ENCODE measurements at places on chromosomes 1 and 21. TPM values are rescaled to one million over a fixed set of nuclear protein-coding genes. Genes with fewer than 3 reads are reported as not detected.
A peak's percentile ranks its signal among the peaks of the same experiment; 100 is the strongest.

- peak; percentile 92 for DNase-seq
Observed at GRCh38 chr1:27659497-27660299, 12.3 kb downstream of the IFI6 start.

GRCh38 chr1:206490771-206491405 lies 16.4 kb upstream of the RASSF5 start:
- no peak for DNase-seq

- DNase-seq, result no peak
Observed at GRCh38 chr1:16207318-16208269, 4.9 kb downstream of the ARHGEF19 start.

GRCh38 chr1:245153552-245154428 lies 995 bp upstream of the KIF26B start:
- DNase-seq, result no peak

DNA sequence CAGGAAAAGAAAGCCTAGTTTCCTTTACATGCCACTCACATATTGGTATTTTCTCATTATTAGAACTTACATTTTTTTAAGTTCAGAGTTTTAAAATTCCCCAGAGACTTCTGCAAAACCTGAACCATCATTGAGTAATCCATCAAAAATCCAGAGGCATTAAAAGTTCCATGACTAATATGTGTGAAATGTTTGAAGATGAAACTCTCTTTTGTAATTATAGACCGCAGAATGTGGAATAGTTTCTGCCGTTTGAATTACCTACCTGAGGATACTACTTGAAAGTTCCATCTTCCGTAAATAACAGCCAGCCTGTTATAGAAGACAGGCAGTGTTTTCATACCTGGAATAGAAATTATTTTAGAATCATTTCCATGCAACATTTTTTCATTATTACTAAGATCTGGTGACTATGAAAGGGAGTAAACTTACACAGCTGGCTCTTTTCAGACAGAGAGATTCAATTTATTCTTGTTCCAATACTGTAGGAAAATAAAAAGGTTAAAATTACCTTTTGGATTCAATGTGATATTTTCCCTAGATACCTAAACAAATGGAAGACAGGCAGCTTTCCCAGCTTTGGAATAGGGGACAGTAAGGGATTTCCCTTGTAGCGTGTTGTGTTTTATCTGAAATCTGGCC lies 131.4 kb downstream of the ST6GALNAC5 start:
- no peak for DNase-seq

GRCh38 chr1:76921590-76921989 lies 54.3 kb downstream of the ST6GALNAC5 start:
- DNase-seq, result no peak

DNA sequence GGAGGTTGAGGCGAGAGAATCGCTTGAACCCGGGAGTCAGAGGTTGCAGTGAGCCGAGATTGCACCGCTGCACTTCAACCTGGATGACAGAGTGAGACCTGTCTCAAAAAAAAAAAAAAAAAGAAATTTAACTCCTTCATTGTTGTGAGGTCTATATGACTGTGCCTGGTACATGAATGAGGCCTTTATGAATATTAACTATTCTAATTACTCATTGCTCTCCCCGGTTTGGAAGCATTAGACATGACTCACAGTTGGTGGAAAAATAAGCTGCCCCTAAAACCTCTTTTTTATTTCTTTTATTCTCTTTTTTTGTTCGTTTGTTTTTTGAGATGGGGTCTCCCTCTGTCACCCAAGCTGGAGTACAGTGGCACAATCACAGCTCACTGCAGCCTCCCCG lies 3.3 kb downstream of the NPPB start:
- no peak for DNase-seq

DNA sequence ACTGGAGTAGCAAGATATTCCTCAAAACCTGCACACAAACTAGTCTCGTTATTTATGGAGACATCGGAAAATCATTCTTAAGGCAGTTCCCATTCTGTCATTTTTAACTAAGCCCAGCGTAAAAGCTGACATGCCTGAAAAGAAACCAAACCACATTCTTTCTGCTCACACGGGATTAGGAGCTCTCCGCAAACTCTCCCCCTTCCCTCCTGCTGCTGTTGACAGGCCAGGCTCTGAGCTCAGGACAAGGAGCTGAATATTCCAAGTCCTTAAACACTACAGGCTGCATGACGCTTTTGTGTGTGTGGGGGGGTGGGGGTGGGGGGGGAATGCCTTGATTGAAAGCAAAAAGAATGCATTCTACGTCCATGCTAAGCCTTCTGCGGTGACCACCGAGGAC lies 5.2 kb downstream of the OLIG1 start:
- DNase-seq, result peak; percentile 68

GRCh38 chr1:116503546-116504307 lies 67.1 kb downstream of the CD58 start:
- no peak for DNase-seq

DNA sequence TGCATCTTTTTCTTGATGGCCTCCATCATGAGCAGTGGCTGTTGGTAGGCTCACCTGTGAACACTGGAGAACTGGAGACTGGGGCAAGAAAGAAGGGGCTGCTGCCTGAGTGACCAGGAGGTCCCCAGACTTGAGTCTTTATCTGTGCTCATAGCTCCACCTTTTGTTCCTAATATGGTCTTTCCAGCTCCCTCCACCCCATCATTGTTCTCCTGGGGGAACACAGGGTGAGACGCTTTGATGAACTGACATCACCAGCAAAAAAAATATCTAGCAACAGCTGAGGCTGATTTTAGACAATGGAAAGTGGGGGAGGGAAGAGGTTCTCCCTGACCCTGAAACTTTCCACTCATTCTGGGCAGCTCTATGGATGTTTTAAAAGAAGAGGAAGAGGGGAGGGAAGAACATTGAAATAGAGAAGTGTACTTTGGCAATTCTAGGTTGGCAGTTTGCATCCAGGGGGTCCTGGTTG lies at the start of gene TPM3:
Gene TPM3 (minus strand): TSS at position 111 of the 472 bp plus-strand sequence. CDS start 82 bp downstream, at position 29.
- DNase-seq, result no peak

GRCh38 chr1:86940599-86940998 lies 26.2 kb downstream of the HS2ST1 start:
- DNase-seq, result no peak

DNA sequence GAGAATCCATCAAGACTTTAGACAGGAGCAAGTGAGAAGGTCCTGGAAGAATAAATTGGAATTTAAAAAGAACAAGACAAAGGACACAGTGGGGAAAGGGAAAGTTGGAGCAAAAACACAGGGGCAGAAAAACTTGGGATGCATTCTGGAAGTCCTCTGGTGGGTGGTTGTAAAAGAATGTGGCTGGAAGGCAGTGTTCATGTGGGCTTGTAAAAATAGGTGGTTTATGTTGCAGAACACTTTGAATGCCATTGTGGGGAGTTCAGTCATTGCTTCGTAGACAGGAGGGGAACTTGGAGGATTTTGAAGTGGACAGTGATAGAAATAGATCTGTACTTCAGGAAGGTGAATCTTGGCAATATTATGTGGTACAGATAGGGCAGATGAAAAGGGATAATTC lies 15.2 kb downstream of the KIF1B start:
- no peak for DNase-seq

- DNase-seq, result no peak
Observed at GRCh38 chr1:75394386-75395139, 216.4 kb downstream of the SLC44A5 start.

GRCh38 chr21:28834335-28835238 lies 158.1 kb downstream of the LTN1 start:
- DNase-seq, result no peak

DNA sequence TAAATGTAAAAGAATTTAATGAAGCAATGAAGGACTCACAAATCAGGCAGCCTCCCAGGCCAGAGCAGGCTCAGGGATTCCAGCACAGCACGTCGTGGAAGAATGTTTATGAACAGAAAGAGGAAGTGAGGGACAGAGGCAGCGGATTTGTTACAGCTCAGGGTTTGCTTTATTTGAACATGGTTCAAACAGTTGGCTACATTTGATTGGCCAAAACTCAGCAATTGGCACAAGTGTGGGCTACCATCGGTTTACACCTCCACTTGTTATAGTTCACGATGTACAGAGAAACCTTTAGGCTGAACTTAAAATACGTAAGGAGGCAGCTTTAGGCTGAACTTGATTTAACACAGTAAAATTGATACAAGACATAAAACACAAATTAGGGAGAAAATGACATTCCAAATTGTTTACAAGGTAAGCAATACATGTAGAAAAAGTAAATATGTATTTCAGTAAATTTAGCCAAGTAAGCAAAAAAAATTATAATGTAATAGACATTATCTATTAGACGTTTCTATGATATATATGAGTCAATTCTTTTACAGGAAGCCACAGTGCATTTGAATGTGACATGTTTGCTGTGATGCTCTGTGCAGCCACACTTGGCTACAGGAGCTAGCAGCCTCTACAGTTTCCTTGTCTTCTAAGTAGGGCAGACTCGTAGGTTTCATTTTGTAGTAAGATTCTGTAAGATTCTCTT lies 126.5 kb downstream of the ADSS2 start:
- no peak for DNase-seq

GRCh38 chr1:6762060-6762459 lies 23.2 kb upstream of the CAMTA1 start:
- DNase-seq, result no peak

- DNase-seq, result no peak
Observed at GRCh38 chr1:109821221-109821669, 57.5 kb upstream of the EPS8L3 start.

DNA sequence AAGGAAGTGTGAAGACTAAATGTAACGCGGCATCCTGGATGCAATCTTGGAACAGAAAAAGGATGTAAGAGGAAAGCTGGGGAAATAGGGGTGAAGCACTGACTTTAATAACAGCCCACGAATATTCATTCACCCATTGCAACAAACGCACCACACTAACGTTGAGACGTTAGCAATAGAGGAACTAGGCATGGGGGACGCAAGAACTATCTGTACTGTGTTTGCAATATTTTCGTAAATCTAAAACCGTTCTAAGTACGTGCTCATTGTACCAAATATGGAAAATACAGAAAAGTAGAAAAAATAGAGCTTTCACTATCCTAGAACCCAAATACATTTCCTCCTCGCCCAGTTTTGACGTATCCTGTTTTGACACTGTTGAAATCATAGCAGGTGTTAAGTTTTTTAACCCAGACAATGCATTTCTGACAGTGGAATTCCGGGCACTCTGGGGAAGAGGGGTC lies 3.9 kb downstream of the LAPTM5 start:
- no peak for DNase-seq

DNA sequence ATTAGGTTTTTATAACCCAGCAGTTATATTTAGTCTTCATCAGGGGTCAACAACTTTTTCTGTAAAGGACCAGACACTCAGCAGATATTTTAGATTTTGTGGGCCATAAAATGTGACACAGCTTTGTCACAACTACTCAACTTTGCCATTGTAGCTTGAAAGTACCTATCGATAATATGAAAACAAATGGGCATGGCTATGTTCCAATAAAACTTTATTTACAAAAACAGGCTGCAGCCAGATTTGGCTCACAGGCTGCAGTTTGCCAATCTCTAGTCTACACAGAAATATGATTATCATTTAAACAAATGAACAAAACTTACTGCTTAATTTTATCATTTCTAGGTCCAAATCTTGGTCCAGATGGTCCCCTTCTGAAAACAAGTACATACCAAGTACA lies 23.0 kb downstream of the VAMP4 start:
- DNase-seq, result no peak

DNA sequence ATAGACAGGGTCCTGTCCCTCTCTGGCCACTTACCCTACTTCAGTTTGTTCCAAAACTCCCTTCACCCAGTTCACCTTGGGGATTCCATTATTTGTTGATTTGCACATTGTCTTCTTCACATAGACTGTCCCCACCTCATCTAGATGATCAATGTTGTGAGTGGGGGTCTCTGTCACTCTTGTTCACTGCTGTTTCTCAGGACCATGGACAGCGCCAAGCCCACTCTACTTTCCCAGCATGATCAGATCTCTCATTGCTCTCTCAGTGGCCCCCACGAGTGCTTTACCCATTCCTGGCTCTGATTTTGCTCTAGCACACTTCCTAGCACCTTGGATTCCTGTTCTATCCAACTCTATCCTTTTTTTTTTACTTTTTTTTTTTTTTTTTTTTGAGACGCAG lies 45.4 kb upstream of the IGSF21 start:
- DNase-seq, result no peak

GRCh38 chr1:97845805-97846204 lies 75.0 kb downstream of the DPYD start:
- DNase-seq, result no peak

DNA sequence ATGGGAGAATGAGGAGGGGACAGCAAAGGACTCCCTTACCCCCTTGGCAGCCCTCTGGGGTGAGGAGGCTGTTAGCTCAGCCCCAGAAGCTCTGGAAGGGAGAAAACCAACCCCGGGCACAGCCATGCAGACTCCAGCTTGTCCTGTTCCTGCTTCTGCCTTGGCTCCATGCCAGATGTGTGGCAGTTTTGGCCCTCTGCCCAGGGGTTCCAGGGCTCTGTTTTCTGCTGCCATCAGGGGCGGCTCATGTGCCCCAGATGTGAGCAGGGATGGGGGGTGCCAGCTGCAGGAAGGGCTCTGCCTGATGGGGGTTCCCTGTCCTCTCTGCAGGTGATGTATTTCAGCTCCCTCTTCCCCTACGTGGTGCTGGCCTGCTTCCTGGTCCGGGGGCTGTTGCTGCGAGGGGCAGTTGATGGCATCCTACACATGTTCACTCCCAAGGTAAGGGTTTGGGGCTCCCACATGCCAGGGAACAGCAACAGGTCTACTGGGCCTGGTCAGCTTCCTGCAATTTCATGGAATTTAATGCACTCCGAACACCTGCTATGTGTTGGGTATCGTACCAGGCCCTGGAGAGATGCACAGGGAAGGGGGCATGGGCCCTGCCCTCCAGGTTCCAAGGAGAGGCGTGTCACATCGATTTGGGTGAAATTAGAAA lies 26.1 kb downstream of the SLC6A17 start:
- DNase-seq, result peak; percentile 38

DNA sequence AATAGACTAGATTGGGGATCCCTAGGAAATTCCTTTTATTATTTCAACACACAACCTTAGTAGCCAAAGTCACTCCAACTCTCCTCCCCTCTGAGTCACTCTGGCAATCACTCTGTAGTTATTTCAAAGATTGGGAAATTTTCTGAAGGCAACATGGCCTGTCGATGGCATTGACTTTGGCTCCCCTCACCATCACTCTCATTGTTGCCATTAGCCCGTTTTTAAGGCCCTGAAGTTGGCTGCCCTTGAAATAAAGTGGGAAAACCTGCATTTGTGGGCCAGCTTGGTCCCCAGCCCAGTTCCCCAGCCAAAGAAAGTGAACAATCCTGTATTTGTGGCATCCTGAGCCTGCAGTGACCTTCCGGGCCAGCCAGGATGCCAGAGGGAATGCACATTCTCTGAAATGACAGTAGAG lies 52.5 kb downstream of the CDC7 start:
- DNase-seq, result no peak

Gene TNFRSF18
- total RNA-seq, result 1.3 TPM

Gene PROK1
- not detected for total RNA-seq

Gene TMEM82
- not detected for total RNA-seq

Gene COL11A1
- total RNA-seq, result 0.21 TPM

Gene CD34
- total RNA-seq, result 40.8 TPM

Gene KRTAP20-2
- not detected for total RNA-seq

Gene AHCYL1
- total RNA-seq, result 79.3 TPM

Gene CASZ1
- total RNA-seq, result 41.8 TPM

Gene ZNF670
- total RNA-seq, result 3.8 TPM

Gene OR2L5
- not detected for total RNA-seq

Gene TSSK3
- total RNA-seq, result 1.8 TPM

Gene ZZZ3
- total RNA-seq, result 42.3 TPM

Gene KIFAP3
- 27.5 TPM for total RNA-seq

Gene BARHL2
- not detected for total RNA-seq
